ENCODE measurements at places on chromosomes 6 and 20.

GRCh38 chr20:22373164-22373895 is 211.0 kb downstream of the FOXA2 start:
- DNase-seq: no peak

- peak; percentile 28 for DNase-seq
These were observed 12.3 kb downstream of the TGM2 start for GRCh38 chr20:38152621-38153221.

GRCh38 chr6:89033461-89033860 is 47.1 kb upstream of the PNRC1 start:
- DNase-seq: no peak

DNA sequence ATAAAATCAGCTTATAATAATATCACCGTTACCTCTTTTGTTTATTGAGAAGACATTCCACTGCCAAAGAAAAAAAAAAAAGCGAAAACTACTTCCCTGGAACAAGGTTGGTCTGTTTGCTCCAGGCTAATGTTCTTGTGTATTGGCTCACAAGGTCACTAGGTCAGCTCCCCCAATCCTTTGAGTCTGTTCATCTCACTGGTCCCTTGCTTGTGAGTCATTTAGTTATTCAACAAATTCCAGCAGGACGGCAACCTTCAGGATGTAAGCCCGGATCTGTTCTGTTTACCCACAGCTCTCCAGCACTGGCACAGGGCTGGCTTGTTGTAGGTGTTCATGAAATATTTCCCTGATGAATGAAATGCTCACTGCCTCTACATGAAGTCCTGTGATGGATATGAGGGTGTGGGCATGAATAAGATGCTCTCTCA is 3.3 kb downstream of the ARHGAP40 start:
- DNase-seq: no peak

DNA sequence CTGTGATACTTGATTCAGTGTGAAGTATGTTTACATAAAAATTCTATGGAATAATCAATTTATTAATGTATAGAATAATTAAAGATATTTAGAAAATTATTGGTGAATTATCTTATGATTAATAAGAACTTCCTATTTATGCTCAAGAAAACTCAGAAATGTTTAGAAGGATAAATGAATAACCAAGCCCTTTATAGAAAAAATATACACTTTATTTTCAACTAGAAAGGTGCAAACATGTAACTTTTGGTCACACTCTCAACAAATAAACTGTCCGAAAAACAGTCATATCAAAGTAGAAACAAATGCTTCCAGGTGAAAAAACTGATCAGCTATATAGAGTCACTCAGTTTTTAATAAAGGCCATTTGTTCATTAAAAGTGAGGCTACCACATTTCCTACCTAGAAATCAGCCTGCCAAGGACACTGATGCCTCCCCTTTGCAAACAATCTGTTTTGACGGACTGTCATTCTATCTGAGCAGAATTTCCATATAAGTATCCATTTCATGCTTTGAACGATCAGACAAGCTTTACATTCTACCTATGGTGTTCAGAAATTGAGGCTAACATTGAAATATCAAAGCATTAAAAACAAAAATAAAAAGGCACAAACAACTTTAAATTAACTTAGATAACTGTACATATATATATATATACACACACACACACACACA is 3.0 kb downstream of the CCN2 start:
- no peak for DNase-seq

GRCh38 chr20:20606050-20606449 is 106.4 kb downstream of the RALGAPA2 start:
- DNase-seq: no peak

- no peak for DNase-seq
These were observed 306.8 kb downstream of the FOXC1 start for GRCh38 chr6:1916334-1917070.

DNA sequence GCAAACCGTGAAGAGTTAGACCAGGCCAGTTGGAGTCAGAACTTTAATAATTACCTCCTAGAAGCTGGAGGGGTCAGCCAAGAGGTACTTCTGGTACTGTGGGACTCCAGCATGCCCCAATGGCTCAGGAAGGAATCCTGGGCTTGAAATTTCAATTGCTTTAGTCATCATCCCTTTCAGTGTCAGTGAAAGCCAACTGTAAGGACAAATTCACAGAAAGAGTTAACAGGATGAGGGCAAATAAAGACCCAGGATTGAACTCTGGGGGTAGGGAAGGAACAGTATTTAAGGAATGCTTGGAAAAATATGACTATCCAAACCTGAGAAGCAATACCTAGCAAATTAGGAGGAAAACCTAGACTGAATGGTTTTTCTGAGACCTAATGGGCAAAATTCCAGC is 735.1 kb upstream of the MARCKS start:
- no peak for DNase-seq

- DNase-seq: no peak
These were observed 43.1 kb upstream of the ZNF337 start for GRCh38 chr20:25739615-25740320.

DNA sequence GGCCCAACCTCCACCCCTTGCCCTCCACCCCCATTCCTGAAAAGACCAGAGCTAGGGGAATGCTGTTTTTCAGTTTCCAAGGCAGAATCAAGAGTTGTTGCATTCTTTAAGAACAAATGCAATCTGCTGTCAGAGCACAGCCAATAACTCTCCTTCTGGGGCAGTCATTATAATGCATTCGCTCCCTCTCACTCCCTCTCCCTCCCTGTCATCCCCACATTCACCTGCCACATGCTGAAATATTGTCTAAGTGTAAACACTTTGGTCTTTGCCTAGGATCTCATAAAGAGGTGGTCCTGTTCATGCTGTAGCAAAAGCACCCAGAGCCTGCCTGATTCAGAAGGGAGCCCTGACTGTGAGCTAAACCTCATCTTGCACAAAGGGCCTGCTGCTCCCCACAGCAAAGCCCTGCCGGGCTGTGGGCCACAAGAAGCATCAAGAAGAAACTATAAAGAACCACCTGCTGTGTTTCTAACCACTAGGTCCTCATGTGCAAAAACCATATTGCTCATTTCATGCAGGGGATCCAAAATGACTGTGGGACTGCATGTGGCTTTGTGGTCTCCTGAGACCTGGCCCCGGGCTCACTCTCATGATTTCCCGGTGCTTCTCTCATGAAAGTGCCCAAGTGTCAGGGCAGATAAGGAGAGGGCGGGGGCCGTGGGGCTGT is 85.6 kb downstream of the GPR6 start:
- no peak for DNase-seq

GRCh38 chr6:21596145-21596948 is 2.8 kb downstream of the SOX4 start:
- no peak for DNase-seq

DNA sequence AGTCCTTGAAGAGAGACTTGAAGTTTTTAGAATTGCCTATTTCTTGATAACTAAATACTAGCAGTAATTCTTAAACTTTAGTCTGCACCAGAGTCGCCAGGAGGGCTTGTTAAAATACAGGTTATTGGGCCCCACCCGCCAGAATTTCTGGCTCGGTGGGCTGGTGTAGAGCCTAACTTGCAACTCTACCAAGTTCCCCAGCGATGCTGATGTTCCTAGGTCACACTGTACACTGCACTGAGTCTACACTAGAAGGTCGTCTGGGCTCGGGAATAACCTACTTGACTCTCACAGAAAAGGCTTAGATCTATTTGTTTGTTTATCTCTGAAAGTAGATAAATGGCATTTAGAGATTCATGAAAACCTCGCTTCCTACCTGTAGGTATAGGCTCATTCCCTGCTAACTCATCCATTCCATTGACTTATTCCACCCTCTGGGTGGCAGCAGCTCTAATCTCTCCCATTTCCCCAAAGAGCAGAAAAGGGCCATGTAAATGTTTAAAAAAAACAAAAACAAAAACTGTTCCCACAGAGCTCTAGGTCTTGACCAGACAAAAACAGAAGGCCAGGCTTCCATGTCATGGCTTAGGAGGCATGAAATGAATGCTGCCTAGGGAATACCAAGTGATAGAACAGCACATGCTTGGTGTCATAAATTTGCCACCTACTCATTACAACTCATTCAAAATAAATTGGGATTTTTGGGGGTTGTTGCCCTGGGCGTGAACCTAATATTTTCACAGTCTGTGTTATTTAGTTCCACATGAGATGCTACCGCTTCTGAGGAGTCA is 292.1 kb downstream of the ADGB start:
- DNase-seq: no peak

GRCh38 chr6:146028252-146028795 is 538 bp upstream of the GRM1 start:
- DNase-seq: peak; percentile 11

DNA sequence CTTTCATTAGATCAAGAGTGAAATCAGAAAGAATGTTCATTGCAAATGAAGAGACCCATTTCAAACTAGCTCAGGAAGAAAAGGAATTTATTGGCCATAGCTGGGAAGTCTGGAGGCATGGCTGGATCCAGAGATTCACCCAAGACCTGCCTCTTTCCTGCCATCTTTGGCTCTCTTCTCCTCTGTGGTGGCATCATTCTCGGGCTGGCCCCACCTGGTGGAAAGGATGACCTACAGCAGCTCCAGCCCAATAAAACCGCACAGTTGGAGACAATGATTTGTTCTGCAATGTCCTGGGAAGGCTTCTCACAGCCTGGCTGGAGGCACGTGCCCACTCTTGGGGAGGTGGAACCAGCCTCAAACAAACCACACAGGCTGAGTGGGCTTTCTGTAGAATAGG is 18.1 kb upstream of the FERMT1 start:
- DNase-seq: no peak

- DNase-seq: no peak
These were observed 494.6 kb upstream of the ID4 start for GRCh38 chr6:19342616-19343015.

- DNase-seq: no peak
These were observed 906 bp upstream of the PDE10A start for GRCh38 chr6:165663736-165664558.

GRCh38 chr6:101577091-101577490 is 183.6 kb downstream of the GRIK2 start:
- no peak for DNase-seq

DNA sequence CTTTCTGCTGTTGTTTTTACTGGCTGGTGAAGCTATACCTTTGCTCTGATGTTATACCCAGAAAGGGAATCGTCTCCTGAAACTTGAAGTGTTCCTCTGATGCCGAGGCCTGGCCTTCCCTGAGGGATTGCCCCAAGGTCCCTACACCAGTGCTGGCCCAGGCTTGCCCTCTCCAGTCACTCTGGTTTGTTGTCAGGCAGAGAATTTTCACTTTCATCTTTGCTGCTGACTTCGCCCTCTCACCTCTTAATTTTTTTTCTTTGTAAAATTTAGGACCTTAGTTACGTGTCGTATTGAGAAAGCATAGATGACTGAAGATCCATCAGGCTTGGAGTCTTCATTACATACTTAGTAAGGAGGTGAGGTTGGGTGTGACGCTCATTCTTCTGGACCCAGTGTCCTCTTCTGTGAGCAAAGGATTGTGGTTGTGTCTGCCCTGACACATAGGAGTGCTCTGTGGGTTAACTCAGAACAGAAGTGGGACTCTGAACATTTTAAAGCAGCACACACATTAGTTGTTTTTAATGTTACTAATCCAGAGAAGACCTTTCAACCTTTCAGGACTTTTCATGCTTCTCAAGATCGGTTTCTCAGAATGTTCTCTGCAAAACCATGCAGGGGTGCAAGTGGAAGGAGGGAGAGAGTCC is 45.4 kb downstream of the TULP4 start:
- peak; percentile 3 for DNase-seq

DNA sequence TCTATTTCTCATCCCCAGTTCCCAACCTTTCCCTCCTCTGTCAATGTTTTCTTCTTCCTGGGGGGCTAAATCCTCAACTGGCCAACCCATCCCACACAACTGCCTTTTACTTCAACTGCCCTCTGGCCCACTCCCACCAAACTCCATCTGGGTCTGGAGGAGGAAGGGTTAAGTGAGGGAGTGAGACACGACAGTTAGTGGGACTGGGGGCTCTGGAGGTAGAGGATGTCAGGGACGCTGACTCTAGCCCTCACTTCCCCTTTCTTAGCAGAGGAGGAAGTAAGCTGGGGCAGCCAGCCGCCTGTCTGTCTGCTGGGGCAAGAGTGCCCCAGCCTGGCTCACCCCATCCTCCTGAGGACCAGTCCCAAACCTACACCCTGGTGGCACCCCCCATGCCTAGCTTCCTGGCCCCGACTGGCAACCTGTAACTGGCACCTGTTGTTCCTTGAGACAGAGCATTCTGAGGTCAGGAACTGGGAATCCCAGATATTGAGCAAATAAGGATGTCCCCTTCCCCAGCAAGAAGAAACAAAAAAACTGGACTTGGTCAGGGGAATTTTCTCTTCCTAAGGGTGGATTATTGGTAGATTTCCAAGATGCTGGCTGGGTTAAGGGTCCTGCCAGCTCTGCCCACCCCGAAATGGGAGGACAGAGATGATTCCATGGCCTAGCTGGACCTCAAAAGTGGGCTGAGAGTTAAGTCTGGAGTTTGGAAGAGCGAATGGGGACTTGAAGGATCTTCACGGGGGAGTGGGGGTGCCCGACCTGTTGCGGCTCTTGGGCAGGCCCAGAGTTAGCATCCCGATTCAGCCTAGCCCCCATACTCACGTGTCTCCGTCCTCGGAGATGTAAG is 971 bp downstream of the NFKBIE start:
- DNase-seq: no peak

- DNase-seq: no peak
These were observed 13.3 kb downstream of the GRM4 start for GRCh38 chr6:34132486-34133185.

GRCh38 chr6:138397128-138398122 is 6.6 kb upstream of the HEBP2 start:
- no peak for DNase-seq

DNA sequence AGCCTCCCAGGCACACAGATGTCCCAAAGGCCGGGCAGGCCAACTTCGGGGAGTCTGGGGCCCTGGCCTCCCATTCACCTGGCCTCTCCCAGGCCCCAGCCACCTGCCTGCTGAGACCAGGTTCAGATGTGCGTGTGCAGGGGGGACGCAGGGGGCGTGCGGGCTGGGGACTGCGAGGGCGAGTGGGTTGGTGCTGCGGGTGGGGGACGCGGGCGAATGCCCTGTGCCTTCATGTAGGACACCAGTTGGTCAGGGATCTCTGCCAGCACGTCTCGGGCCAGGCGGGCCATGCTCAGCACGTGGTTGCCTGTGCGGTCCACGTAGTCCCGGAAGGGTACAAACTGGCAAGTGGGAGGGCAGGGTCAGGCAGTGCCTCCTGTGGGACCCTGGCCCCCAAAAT is 44.5 kb downstream of the RAB44 start:
- no peak for DNase-seq

- DNase-seq: no peak
These were observed 179.7 kb downstream of the HIVEP2 start for GRCh38 chr6:142765306-142765705.

- peak; percentile 56 for DNase-seq
These were observed 56.4 kb upstream of the DUSP22 start for GRCh38 chr6:235763-236360.

- DNase-seq: peak; percentile 73
These were observed 8.9 kb downstream of the TTLL9 start for GRCh38 chr20:31879143-31879987.

- DNase-seq: peak; percentile 8
These were observed at the start of gene RCAN2 for GRCh38 chr6:46491201-46491627. Gene RCAN2, minus strand, starts transcription at chr6:46491449.

- DNase-seq: no peak
These were observed 213.6 kb upstream of the HTR1E start for GRCh38 chr6:86723729-86724128.

Data from stimulated activated CD8-positive, alpha-beta memory T cell treated with anti-CD3 and anti-CD28 coated beads, Interleukin-15, amount 100 ng/mL, for 48 hours (primary cell).